ENCODE measurements at places on chromosomes 2 and 18.

DNA sequence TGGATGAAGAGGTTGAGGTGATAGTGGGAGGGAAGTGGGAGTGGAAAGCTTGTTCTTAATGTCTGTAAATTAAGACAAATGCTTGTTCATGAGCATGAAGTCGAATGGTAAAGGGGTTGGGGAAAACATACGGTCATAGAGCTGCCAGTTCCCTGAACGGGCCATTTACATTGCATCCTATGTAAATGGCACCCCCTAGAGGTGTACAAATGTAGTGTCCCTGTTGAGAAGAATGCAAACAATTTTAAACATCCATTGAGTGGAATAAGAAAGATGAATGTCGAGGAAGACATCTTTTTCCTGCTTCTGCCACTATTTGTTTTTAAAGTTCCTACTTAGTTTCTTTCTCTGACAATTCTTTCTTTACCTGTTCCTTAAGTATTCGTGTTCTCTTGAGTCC lies 155.7 kb downstream of the RDH14 start:
- no peak for DNase-seq

DNA sequence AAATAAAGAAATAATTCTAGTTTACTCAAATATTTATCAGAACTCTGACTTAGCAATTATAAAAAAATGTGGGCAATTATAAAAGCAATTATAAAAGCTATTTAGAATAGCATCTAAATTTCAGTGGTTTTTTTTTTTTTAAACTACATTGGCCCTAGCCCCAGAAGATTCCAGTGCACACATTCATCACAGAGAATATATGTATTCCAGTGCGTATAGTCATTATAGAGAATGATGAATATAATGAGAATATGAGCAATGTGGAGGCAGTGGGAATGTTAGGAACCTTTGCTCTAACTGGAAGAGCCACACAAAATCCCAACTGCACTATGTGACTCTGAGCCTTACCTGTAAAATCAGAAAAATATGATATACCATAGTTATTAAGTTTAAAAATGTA lies 10.5 kb downstream of the MAP3K2 start:
- no peak for DNase-seq

GRCh38 chr2:118088051-118089024 lies at the start of gene INSIG2:
TSS of gene INSIG2 (plus strand) at chr2:118088471. CDS start at chr2:118096557, 8,086 bp downstream.
- DNase-seq, result peak; percentile 64

DNA sequence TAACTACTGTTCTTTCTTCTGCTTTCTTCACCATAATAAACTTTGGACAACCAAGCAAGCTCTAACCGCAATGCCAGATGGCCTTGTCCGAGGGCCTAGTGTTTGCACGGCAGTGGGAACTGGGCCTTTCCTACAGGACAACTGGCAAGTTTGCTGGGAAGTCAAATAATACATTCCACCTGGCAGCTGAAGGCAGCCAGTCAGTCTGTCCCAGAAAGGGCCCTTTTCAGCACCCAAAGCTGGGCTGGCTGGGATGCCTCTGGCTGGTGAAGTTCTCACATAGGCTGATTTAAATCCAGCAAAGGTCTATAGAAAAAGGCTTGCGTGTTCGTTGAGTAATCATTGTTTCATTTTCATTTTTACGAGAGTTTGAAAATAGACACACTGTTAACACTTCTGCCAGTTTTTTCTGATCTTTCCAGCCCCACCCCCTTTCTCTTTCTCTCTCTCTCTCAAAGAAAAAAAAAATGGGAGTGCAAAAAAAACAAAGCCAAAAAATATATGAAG lies 110.0 kb upstream of the EPAS1 start:
- DNase-seq, result peak; percentile 72

GRCh38 chr2:168752361-168752760 lies 50.1 kb upstream of the NOSTRIN start:
- no peak for DNase-seq
